HEK293T (cell line): ENCODE measurements at places on chromosomes 4 and X.

DNA sequence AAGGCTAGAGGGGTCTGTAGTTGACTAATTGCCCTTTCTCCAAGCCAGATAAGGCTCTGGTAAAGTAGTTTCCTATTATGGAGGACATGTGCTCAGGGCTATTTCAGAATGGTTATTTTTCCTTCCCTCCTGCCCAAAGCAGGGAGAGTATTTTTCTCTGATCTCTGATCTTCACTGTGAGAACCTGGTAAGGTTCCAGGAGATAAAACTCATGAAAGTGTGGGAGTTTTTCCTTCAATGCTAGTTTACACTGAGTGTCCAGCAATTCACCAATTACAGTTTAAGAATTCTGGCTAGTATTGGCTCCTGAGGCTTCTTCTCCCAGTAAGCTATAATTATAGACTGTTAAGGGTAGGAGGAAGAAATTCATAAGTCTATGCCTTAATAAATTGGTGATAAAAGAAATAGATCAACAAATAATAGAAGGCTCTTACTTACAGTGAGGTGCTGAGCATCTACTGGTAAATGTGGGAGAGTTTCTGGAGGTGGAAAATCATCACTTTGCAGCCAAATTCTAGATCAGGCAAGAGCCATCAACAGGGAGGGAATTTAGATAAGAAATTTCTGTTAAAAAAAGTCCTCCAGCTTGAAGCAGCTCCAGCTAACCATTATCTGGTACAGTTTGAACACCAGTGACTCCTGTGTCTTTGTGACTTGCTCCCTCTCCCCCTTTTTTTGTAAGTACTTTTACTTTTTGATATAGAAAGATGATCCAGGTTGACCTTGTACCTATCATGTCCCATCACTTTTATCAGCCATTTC, 30.9 kb downstream of the CASP6 start:
- no peak for DNase-seq

DNA sequence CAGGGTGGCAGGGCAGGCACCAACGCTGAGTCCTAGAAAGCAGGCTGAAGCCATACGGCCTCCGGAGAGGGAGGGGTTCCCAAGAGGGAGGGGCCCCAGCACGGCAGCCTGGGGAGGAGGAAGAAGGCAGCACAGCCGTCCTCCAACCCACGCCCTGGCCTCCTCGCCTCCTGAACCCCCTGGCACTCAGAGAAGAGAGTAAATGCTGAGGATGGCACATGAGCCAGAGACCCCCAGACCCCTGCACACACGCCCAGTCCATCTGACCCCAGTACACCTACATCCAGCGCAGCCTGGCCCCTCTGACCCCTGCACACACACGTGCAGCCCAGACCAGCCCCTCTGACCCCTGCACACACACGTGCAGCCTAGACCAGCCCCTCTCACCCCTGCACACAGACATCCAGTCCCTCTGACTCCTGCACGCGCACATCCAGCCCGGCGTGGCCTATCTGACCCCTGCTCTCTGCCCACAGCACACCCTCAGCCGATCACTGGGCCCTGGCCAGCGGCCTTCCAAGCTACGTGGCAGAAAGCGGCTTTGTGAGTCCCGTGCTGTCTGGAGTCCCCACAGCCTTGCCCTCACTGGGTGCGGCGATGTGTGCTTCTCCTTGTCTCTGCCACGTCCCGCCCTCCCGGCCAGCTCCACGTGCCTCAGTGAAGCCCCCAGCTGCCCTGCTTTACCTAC, 18.5 kb downstream of the ATP5ME start:
- no peak for DNase-seq

DNA sequence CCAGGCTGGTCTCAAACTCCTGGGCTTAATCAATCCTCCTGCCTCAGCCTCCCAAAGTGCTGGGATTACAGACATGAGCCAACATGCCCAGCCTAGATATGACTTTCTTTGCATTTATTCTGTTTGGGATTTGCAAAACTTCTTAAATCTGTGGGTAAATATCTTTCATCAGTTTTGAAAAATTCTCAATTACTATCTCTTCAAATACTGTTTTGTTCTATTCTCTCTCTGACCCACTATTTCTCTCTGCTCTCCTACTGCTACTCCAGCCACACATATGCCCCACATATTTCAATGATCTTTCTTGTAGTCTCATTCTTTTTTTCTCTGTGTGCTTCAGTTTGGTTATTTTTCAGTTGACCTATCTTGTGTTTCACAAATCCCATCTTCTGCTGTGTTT, 205.1 kb downstream of the CHIC2 start:
- no peak for DNase-seq

- no peak for DNase-seq
Measured at GRCh38 chr4:687048-687970, 1.6 kb downstream of the SLC49A3 start.

DNA sequence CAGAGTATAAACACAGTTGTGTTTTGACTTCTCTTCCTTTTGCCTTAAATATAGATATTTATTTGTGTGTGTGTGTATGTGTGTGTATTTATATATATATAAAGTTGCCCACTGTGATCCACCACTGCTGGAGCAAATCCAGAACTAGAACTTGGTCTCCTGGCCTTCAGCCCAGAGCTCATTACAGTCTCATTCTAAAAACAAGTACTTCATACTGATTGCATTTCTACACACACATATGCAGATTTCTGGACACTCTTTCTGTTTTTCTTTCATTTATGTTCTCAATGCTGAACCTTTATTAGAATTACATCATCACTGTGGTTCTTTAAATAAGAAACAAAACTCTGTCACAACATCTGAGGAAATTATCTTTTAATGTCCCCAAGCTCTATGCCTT, 381 bp downstream of the TXK start:
- DNase-seq, result no peak

GRCh38 chr4:148283665-148284064, 158.5 kb downstream of the NR3C2 start:
- DNase-seq, result no peak

- DNase-seq, result no peak
Measured at GRCh38 chrX:149522916-149523315, 17.8 kb upstream of the IDS start.

DNA sequence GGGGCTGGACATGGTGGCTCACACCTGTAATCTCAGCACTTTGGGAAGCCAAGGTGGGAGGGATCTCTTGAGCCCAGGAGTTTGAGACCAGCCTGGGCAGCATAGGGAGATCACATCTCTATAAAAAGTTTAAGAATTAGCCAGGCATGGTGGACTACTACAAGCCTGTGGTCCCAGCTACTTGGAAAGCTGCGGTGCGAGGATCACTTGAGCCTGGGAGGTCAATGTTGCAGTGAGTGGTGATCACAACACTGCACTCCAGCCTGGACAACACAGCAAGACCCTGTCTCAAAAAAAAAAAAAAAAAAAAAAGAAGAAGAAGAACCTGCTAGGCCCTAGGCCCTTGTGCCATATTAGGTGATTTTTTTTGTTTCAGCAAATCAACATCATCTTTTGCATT, 12.2 kb downstream of the SRD5A3 start:
- no peak for DNase-seq

DNA sequence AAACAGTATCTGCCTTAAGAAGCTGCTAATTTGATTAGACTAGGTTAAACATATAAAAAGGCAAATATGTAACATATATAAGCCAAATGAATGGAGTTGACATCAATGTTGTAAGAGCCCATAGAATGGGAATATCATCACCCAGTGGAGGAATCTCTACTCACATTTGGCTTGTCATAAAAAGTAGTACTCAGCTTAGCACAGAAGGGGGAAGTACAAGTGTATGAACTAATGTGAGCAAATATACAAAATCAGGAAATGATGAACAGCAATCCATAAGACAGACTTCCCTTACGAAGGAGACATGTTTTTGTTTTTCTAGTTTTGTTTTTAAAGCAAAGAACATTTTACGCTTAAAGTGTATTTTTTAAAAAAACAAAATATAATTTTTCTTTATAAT, 74.9 kb downstream of the MAB21L2 start:
- DNase-seq, result no peak

- DNase-seq, result no peak
Measured at GRCh38 chrX:142671036-142671435, 354.7 kb upstream of the SPANXN4 start.

DNA sequence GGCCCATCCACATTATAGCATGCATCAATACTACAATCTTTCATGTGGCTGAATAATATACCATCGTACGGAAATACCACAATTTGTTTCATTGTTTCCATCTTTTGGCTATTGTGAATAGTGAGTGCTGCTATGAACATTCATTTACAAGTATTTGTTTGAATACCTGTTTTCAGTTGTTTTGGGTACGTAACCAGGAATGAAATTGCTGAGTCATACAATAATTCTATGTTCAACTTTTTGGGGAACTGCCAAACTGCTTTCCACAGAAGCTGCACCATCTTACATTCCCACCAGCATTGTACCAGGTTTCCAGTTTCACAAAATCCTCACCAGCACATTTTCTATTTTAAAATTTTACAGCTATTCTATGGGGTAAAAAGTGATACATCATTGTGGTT, 28.5 kb upstream of the MANBA start:
- DNase-seq, result no peak

- DNase-seq, result no peak
Measured at GRCh38 chrX:153905481-153906095, 1.1 kb downstream of the AVPR2 start.

DNA sequence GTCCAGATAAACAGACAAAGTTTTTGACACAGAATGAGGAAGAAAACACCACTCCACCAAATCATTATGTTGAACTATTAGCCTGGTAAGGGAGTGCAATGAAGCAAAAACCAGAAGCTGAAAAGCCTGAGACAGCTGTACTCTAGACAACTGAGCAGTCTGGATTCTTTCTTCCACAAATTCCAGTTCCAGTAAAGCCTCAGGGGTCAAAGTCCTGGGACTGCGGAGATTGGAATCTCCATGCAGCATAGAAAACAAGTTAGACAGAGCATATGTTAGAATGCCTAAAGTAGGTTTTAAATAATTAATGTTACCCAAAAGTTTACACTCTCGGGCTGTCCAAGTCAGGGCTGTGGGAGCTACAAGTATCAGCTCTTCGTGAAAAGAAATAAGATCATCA, 263.2 kb downstream of the TECRL start:
- no peak for DNase-seq

- DNase-seq, result no peak
Measured at GRCh38 chr4:163755013-163755412, 260.5 kb downstream of the TMA16 start.

DNA sequence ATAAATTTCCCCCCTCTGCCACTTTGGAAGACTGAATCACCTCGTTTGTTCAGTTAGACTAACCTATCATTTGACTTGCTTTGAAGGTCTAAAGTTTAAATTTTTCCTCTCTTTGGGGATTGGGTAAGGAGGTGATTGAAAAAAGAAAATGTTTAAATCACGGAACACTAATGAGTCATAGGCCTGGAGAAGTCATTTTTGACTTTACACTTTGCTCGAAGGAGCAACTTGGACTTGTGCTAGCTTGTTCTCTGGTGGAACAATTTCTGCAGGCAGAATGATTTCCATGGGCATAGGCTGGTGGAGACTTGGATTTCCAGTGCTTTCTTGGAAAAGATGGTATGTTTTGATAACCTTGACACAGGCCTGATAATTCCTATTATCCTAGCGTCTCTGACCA, 10.5 kb upstream of the GLUD2 start:
- no peak for DNase-seq

DNA sequence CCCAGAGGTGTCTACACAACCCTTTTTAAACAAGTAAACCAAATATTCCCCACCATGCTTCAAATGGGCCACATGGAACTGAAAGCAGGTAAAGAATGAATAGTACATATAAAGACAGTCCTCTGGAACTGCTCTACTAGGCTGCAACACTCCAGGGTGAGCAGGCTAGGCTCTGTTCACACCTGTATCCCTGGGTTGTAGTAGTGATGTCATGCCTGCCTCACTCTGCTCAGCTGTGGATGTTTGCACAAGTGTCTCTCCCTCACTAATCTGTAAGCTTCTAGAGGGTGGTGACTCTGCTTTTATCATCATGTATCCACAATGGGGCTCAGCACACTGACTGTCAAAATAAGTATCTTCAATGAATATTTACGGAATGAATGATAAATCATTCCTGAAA, 20.4 kb downstream of the LEF1 start:
- no peak for DNase-seq

DNA sequence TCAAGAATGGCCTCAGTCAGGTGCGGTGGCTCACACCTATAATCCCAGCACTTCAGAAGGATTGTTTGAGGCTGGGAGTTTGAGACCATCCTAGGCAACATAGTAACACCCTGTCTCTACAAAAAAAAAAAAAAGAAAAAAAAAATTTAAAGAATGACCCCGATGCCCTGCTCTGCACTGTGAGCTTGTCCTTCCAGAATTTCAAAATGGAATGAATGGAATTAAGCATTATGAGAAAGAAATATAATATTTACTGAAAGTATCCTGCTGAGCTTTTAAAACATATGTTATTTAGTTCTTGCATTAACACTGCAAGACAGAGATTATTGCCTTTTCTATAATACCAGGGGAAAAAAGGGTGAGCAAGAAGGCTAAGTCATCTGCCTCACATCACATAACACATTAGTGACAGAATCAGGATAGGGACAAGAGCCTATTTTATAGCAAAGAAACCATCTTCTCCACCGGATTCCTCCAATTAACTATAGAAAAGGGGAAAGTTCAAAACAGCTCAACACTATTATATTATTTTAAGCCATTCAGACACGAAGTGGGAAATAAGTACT, 41.9 kb upstream of the GAB1 start:
- DNase-seq, result no peak

DNA sequence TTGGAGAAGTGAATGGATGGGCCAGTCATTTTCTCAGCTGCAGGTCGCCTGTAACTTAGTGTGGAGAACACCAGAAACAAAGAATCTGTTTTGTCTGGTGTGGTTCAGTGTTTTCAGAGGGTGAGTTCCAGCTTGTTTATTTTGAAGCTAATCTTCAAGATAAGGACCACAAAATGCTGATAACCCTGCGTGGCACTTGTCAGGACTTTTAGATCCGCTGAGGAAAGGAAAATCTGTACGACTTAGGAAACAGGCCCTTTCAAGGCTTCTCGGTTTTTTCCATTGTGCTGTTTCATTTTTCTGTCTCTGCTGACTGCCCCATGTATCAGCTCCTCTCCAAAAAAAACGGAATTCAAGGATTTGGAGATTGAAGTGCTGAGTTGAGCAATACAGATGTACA, 8.7 kb upstream of the ANAPC4 start:
- no peak for DNase-seq

GRCh38 chr4:137664046-137664387, 131.7 kb upstream of the PCDH18 start:
- no peak for DNase-seq

DNA sequence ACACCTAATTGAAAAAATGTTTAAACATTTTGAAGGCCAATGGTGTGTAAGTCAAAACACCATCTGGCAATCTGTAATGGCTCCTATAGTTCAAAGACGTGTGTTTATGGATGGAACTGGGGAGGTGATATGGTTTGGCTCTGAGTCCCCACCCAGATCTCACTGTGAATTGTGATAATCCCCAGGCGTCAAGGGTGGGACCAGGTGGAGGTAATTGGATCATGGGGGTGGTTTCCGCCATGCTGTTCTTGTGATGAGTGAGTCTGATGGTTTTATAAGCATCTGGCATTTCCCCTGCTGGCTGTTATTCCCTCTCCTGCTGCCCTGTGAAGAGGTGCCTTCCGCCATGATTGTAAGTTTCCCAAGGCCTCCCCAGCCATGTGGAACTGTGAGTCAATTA, 52.2 kb downstream of the ADRA2C start:
- DNase-seq, result no peak

GRCh38 chrX:14673764-14674163, 144.4 kb downstream of the GLRA2 start:
- DNase-seq, result peak; percentile 21

GRCh38 chr4:2938906-2939305, 24.3 kb downstream of the NOP14 start:
- DNase-seq, result no peak

GRCh38 chr4:140726776-140727500, 29.2 kb downstream of the TBC1D9 start:
- no peak for DNase-seq
